ENCODE measurements at places on chromosomes 2 and 18.

- no peak for DNase-seq
Observed at GRCh38 chr2:127864877-127865276, 6.9 kb upstream of the POLR2D start.

DNA sequence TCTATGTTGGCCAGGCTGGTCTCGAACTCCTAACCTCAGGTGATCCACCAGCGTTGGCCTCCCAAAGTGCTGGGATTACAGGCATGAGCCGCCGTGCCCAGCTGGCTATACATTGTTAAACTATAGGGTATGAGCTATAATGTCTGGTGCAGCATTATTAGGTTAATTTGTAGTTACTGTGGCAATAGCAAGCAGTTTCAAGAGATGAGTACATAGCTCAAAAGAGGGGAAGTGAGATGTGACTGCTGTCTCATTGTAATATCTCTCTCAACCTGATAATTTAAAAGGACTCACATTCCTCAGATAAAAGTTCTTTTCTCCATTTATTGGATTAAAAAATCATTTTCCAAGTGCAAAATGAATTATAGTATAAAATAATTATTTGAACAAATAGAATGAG, 116.4 kb downstream of the INO80D start:
- DNase-seq = no peak

- DNase-seq = no peak
Observed at GRCh38 chr2:57698935-57699449, 347.6 kb upstream of the VRK2 start.

- DNase-seq = no peak
Observed at GRCh38 chr2:29044459-29044858, 29.9 kb downstream of the PCARE start.

GRCh38 chr2:134875309-134875708, 36.9 kb downstream of the ACMSD start:
- no peak for DNase-seq

DNA sequence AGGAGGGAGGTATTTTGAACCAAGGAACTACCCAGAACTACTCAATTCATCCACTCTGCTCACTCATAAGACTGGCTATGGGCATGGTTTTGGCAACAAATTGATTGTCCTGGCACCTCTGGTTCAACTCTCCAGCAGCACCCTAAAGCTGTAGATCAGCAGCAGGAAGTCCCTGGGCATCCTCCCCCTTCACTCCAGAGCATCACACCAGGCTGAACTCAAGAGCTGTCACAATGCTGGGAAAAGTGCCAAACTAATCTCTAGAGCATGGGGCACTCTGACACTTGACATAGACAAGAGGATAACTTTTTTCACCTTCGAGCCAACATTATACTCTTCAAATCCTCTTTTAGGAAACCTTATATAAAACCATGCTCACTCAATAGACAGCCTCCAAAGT, 154.1 kb upstream of the RBBP8 start:
- no peak for DNase-seq

GRCh38 chr2:50674876-50675275, 357.1 kb downstream of the NRXN1 start:
- DNase-seq = no peak

DNA sequence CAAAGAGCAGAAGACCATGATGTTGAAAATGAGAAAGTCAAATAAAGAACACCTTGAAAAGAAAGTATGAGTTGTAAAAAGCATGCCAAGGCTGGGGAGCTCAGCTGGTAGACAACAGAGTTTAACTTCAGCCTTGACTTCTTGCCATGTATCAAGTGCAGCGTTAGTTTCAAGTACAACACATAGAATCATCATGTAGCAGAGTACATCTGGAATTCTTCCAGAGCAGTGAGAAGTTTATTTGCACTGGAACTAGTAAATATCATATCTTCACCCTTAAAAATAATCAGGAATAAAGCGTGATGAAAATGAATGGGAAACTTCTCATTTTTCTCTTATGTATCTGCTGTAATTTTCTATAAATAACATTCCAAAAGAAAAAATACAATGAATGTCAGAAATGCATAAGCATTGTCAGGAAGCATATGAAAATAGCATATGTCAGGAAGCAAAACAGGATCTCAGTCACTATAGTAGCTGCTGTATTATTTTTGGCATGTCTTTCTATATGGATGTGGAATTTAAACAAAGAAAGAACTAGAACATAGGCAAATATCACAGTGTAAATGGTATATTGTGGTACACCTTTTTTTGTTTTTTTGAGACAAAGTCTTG, 10.1 kb upstream of the SULT1C4 start:
- no peak for DNase-seq

DNA sequence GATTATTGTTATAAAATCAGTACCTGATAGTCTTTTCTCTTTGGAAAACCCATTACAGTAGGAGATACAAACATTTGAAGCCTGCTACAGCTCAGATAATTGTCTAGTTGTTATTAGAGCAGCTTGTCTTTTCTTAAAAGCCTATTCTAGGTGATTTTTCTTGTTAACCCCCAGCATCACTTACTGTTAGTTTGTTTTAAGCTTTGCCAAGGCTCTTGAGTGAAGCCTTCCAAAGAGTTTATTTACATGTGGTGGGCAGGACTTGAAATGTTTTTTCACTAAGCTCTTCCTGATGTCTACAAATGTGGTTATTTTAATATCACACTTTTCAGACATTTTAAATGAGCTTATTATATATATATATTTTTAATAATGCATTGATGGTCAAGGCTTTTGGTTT, 791.3 kb downstream of the PLCL1 start:
- no peak for DNase-seq

- no peak for DNase-seq
Observed at GRCh38 chr2:130720528-130720927, 8.3 kb upstream of the GPR148 start.

DNA sequence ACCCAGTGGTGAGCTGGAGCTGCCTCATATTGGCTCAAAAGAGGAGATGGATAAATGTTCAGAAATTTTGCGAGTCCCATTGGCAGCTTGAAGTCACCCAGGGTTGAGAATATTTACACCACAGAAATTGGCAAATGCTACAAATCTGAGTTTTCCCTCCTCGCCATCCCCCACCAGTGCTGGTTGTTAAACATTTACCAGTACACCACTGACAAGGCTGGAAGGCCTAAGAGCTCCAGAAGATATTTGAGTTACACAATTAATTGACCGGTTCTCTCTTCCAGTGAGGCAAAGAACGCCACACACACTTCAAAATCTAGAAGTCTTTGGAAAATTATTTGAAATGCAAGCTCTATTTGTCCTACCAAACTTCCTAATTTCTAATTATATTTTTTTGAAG, 47.5 kb upstream of the ATIC start:
- no peak for DNase-seq

GRCh38 chr2:231663458-231664212, 44.7 kb upstream of the PTMA start:
- DNase-seq = no peak

- no peak for DNase-seq
Observed at GRCh38 chr2:74458938-74459363, 713 bp downstream of the WBP1 start.

GRCh38 chr2:215617060-215617824, 181.4 kb upstream of the FN1 start:
- DNase-seq = no peak

DNA sequence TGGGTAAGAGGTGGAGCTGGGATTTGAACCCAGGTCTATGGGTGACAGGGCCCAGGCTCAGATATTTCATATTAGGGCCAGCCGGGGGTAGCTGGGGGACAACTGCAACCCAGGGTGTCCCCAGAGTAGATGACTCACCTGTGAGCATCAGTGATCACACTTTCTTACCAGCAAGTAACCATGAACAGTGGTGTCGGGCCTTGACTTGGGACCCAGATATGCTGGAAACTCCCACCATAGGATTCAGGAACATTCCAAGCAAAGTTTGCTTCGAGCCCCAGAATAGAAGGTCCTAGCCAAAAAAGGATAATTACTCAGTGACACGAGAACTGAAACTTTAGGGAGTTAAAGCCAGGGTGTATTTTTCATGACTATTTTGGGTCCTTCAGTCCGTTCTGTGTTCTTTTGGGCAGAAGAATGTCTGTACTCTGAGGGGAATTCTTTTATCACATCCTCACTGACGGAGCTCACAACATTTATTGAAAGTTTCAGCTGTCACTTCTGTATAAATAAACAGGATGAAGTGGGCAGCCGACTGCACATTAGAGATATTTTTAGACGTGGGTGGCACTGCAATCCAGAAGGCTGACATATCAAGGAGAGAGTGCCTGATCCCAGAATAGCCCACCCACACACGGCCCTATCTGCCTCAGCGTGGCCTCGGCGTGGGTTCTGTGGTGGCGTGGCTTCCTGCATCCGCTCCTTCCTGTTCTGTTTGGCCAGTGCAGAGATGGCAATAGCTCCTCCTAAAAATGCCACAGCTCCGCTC, 45.6 kb downstream of the RAMP1 start:
- no peak for DNase-seq

GRCh38 chr2:69830045-69830905, 815 bp downstream of the GMCL1 start:
- DNase-seq = no peak

DNA sequence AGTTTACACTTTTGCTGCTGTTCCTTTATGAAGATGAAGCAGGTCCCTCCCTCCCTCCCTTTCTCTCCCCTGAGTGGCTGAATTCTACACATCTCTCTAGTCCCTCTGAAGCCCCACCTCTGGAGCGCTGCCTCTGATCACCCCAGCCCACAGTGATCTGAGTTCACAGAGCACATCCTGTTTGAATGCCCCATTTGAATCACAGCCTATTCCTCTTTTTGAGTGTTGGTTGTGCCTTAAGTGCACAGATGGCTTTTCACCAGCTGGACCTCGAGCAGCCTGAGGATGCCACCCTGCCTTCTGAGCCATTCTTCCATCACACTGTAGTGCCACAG, 87.1 kb downstream of the ITGB1BP1 start:
- no peak for DNase-seq

GRCh38 chr18:56003720-56004088, 415.7 kb upstream of the TCF4 start:
- no peak for DNase-seq

- DNase-seq = no peak
Observed at GRCh38 chr2:43831543-43832294, 6.9 kb downstream of the ABCG5 start.

- DNase-seq = no peak
Observed at GRCh38 chr18:23738151-23738550, 48.9 kb downstream of the LAMA3 start.

- no peak for DNase-seq
Observed at GRCh38 chr18:59640721-59641120, 56.5 kb downstream of the CCBE1 start.

DNA sequence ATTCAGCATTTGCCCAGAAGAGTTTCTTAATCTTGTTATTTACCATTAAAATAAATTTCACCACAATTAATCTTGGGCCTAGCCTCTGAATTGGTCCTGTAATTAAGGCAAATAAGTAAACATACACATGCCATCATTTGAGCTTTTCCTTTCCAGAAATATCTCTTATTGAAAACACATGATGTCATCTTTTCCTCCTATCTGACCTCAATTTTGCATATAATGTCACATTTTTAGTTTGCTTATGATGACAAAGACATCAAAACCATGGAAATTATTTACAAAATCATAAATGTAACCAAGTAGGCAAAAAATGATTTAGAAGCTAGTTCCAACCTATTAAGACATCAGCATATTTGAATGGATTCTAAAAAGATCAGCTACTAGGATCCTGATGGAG, 915.5 kb downstream of the ERBB4 start:
- DNase-seq = no peak

- no peak for DNase-seq
Observed at GRCh38 chr2:106176446-106177099, 17.5 kb downstream of the UXS1 start.

DNA sequence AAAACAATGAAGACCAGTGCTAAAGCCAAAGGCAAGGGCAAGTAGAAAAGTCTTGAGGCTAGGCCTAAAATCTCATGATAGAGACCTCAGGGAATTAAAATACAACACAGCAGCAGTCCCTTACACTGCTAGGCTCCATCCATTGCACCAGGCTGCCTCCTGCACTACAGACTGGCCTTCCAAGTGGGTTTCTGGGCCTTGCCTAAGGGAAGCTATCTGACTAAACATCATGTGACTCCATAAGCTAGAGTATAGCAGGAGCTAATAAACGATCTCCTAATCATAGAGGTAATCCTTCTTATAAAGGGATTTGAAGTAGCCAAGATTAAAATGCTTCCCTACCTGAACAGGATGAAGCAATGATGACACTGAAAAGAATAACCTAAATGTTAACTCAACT, 77.6 kb upstream of the NFU1 start:
- DNase-seq = no peak

DNA sequence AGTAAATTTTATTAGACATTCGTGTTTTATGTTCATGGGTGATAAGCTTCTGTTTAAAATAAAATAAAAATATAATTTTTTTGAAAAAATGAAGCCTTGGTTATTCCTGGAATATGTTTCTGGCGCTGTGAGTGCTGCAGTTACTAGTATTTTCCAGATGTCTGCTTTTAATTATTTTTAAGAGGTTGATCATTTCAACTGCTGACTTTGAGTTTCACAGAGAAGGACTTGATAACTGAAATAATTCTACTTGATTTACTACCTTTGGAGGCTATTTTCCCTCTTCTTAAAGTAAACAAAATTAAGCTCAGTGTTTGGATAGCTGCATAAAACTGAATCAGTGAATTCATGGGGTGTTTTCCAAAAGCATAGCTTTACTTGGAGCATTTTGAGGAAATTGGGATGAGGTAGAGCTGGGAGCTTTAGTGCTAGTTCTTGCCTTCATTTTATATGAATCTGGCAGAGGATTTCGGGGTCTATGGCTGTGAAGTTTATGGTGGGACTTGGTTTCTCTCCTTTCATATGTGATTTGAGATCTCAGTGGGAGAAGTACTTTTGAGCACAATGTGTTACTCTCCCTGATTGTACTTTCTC, 666.5 kb downstream of the DCDC2C start:
- no peak for DNase-seq

DNA sequence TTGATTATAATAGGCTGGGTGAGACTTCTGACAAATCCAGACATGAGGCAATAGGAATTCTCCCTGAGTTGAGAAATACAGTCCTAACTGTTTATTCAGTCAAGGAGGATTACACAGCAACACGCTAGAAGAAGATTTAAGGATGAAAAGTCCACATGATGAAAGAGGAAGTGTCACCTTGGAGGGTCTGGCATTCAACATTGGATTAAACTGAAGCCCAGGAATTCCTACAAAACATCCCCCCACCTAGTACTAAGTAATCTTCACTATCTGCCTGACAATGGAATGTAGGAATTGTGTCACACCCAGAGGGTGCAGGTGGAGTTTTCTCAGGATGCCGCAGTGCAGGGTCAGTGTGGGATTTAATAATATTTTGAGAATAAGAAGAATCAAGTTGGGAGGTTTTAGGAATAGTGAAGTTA, 142.4 kb downstream of the SOCS6 start:
- no peak for DNase-seq

DNA sequence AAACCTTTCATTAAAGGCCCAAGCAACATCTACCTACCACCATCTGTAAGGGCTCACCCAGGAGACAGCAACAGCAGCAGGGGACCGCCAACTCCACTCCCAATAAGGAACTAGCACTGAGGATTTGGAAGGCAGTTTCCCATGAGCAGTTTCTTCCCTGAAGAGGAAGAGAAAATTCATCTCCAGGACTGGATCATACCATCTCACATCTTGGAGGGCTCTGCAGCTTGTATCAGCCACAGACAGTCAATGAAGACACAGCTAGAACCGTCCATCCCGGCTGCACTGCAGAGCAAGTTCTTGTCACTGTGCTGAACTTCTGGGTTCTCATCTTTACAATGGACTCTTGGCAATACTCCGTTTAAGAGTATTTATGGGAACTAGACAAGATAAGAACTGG, 2.8 kb upstream of the GYPC start:
- DNase-seq = no peak

Data from activated naive CD4-positive, alpha-beta T cell (primary cell).